ENCODE measurements at places on chromosomes 7 and 10. TPM values are rescaled to one million over a fixed set of nuclear protein-coding genes. Genes with fewer than 3 reads are reported as not detected.

CHRM2 gene
- polyA plus RNA-seq, result 0.18 TPM

ZNF33A gene
- 16.4 TPM for polyA plus RNA-seq

C7orf33 gene
- polyA plus RNA-seq, result 1.1 TPM

NXPH1 gene
- not detected for polyA plus RNA-seq

OR2A1 gene
- polyA plus RNA-seq, result 0.07 TPM

OR13A1 gene
- not detected for polyA plus RNA-seq

Data from muscle of leg (tissue), 16 donors.